ENCODE measurements at places on chromosomes 3 and 15.

GRCh38 chr3:42228796-42229195 is 37.2 kb downstream of the CCK start:
- H3K4me3 ChIP-seq = no peak overlapping the region
- peaks cover 10% of the 10 kb centered on the region for H3K4me1 ChIP-seq
- no peak for DNase-seq

DNA sequence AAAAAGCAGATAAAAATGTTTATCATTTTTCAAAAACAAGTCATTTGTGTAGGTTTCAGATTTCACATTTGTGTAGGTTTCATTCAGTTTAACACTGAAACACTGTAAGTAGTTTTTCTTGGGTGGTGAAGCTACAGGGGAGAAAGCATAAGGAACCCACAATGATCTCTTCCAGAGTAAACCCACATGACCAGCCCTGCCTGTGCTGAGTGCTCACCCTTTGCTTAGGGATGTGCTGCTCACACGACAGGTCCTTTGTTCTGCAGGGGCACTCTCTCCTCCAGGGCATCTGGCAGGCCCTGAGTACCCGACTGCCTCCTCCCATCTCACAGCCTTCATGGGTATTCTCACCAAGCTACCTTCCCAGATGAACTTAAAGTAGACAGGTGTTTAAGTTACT is 28.9 kb downstream of the ZXDC start:
- H3K27me3 ChIP-seq = no peaks in the 10 kb centered on the region
- peaks cover 45% of the 10 kb centered on the region for H3K36me3 ChIP-seq
- no peak overlapping the region for H3K4me3 ChIP-seq
- H3K27ac ChIP-seq = no peak overlapping the region
- no peaks in the 10 kb centered on the region for H3K4me1 ChIP-seq

- peaks cover 17% of the 10 kb centered on the region for H3K36me3 ChIP-seq
- H3K4me3 ChIP-seq = no peak overlapping the region
- DNase-seq = no peak
- no peak overlapping the region for H3K27ac ChIP-seq
- no peaks in the 10 kb centered on the region for H3K4me1 ChIP-seq
- no peaks in the 10 kb centered on the region for H3K27me3 ChIP-seq
Observed at GRCh38 chr15:51770902-51771301, 19.5 kb downstream of the TMOD2 start.

- H3K4me1 ChIP-seq = peaks cover 25% of the 10 kb centered on the region
- peaks cover 5% of the 10 kb centered on the region for H3K36me3 ChIP-seq
- H3K27me3 ChIP-seq = no peaks in the 10 kb centered on the region
- no peak overlapping the region for H3K4me3 ChIP-seq
- DNase-seq = no peak
Observed at GRCh38 chr3:47315069-47315647, 32.4 kb downstream of the KLHL18 start.

GRCh38 chr3:160564258-160564911 is 986 bp downstream of the KPNA4 start:
- peaks cover 8% of the 10 kb centered on the region for H3K36me3 ChIP-seq
- H3K4me3 ChIP-seq = peak overlapping the region; percentile 88
- peak overlapping the region; percentile 99 for H3K27ac ChIP-seq
- DNase-seq = peak; percentile 62
- peaks cover 55% of the 10 kb centered on the region for H3K4me1 ChIP-seq

DNA sequence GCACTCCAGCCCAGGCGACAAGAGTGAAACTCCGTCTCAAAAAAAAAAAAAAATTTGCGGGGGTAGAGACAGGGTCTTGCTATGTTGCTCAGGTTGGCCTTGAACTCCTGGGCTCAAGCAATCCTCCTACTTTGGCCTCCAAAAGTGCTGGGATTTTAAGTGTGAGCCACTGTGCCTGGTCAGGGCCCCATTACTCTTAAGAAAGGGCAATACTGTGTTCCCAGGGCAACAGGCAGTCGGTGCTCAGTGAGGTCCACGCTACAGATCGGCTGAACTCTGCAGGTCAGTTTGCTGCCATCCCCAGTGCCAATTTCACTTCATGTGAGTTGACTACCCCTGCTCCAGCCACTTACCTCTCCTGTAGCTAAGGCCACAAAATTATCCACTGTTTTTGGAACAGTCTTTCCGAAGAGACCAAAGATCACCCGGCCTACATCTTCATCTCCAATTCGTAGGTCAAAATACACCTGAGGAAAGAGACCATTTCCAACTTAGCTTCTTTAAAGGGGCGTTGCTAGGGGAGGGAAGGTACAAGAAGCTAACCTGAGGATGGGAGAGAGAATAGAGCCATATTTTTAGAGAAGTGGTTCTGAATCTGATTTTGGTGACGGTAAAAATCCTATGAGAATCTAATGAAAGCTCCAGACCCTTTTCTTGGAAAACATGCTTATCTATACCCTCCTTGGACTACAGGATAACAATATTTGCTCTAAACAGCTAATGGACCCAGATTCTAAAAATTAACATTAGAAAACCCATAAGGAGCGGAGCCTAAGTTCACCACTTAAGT is 939 bp downstream of the PPIB start:
- no peaks in the 10 kb centered on the region for H3K27me3 ChIP-seq
- H3K27ac ChIP-seq = peak overlapping the region; percentile 79
- H3K4me3 ChIP-seq = peak overlapping the region; percentile 94
- peaks cover 45% of the 10 kb centered on the region for H3K4me1 ChIP-seq

- no peak for DNase-seq
- H3K4me1 ChIP-seq = peaks cover 5% of the 10 kb centered on the region
- no peaks in the 10 kb centered on the region for H3K36me3 ChIP-seq
- no peak overlapping the region for H3K4me3 ChIP-seq
- no peaks in the 10 kb centered on the region for H3K27me3 ChIP-seq
- H3K27ac ChIP-seq = no peak overlapping the region
Observed at GRCh38 chr3:244041-244440, 47.5 kb downstream of the CHL1 start.

GRCh38 chr3:153250446-153250845 is 88.4 kb downstream of the RAP2B start:
- no peak overlapping the region for H3K4me3 ChIP-seq
- no peak overlapping the region for H3K27ac ChIP-seq
- peaks cover 3% of the 10 kb centered on the region for H3K4me1 ChIP-seq

DNA sequence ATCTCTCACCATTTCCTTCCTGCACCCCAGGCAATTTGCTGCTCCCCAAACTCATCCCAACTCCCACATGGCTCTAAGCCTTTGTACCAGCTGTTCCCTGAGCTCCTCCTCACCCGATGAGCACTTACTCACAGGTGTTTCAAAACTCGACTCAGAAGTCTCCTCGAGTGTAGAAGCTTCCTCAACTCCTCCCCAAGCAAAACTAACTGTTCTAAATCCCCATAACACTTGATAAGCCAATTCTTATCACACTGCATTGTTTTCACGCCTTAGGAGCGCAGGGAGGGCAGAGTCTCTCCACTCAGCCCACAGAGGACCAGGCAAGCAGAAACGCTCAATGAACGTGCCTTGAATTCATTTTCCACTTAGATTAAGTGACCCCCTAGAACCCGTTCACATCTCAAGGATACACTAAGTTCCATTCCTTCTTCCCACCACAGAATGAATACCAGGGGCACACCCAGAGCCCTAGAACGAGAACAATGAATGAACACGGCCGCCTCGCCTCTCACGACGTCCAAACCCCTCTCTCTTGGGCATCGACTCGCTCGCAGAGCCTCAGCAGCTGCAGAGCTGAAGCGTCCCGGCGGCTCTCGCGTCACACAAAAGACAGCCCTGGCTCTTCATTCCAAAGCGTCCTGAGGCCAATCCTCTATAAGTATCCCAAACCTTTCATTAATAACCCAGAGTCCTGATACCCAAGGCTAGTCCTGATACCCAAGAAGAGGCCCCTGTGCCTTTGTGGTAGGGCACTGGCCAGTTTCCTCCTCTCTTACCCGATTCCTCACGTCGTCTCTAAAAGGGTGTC is 1.1 kb downstream of the RAF1 start:
- no peaks in the 10 kb centered on the region for H3K27me3 ChIP-seq
- DNase-seq = no peak
- peaks cover 48% of the 10 kb centered on the region for H3K4me1 ChIP-seq
- peak overlapping the region; percentile 87 for H3K4me3 ChIP-seq
- no peaks in the 10 kb centered on the region for H3K36me3 ChIP-seq

GRCh38 chr3:47022641-47023071 is 43.2 kb downstream of the NBEAL2 start:
- H3K4me1 ChIP-seq = peaks cover 17% of the 10 kb centered on the region
- no peaks in the 10 kb centered on the region for H3K27me3 ChIP-seq
- H3K36me3 ChIP-seq = peaks cover 21% of the 10 kb centered on the region
- H3K4me3 ChIP-seq = no peak overlapping the region

DNA sequence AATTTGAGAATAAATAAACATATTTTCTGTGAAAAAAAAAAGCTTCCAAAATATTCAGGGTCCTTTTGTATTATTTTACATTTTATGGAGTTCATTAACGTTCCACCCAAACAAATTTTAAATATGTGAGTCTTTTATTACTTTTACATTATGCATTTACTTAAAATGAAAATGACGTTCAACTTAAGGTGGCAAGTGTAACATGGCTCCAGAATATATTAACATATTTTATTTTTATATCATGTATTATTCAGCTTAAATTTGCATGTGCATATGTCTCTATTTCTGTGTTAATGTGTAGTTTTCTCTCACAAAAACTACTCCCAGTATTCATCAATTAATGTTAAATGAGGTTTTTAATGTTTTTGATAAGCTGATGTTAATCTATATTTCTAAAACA is 243.6 kb upstream of the CNTN3 start:
- H3K4me3 ChIP-seq = no peak overlapping the region
- no peaks in the 10 kb centered on the region for H3K27me3 ChIP-seq
- no peak overlapping the region for H3K27ac ChIP-seq
- no peaks in the 10 kb centered on the region for H3K36me3 ChIP-seq

- no peak overlapping the region for H3K4me3 ChIP-seq
- H3K27me3 ChIP-seq = no peaks in the 10 kb centered on the region
- H3K27ac ChIP-seq = no peak overlapping the region
- H3K4me1 ChIP-seq = no peaks in the 10 kb centered on the region
- no peak for DNase-seq
Observed at GRCh38 chr15:46525984-46526725, 891.3 kb downstream of the SQOR start.

GRCh38 chr15:62798536-62798935 is 244.0 kb upstream of the TPM1 start:
- no peaks in the 10 kb centered on the region for H3K27me3 ChIP-seq
- H3K36me3 ChIP-seq = peaks cover 27% of the 10 kb centered on the region
- H3K27ac ChIP-seq = no peak overlapping the region
- H3K4me1 ChIP-seq = no peaks in the 10 kb centered on the region
- no peak for DNase-seq
- H3K4me3 ChIP-seq = no peak overlapping the region

- no peaks in the 10 kb centered on the region for H3K4me1 ChIP-seq
- H3K27me3 ChIP-seq = no peaks in the 10 kb centered on the region
- H3K27ac ChIP-seq = no peak overlapping the region
- H3K36me3 ChIP-seq = no peaks in the 10 kb centered on the region
- no peak overlapping the region for H3K4me3 ChIP-seq
Observed at GRCh38 chr3:141105828-141106628, 54.9 kb downstream of the SPSB4 start.

DNA sequence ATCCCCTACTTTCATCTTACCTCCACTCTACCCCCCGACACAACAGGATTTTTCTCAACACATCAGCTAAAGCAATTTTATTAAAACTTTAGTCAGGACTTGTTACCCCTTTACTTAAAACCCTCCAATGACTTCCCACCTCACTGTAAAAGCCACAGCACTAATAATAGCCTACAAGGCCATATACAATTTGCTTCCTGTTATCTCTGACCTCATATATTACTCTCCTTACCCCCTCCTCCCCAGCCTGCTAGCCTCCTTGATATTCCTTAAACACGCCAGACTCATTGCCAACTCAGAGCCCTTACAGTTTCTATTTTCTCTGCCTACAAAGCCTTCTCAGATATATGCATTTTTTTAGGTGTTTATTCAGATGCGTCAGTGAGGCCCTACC is 54.4 kb downstream of the DCUN1D1 start:
- H3K4me1 ChIP-seq = peaks cover 9% of the 10 kb centered on the region
- H3K27ac ChIP-seq = no peak overlapping the region
- no peaks in the 10 kb centered on the region for H3K36me3 ChIP-seq
- H3K4me3 ChIP-seq = no peak overlapping the region
- H3K27me3 ChIP-seq = no peaks in the 10 kb centered on the region

- no peak for DNase-seq
- H3K27me3 ChIP-seq = no peaks in the 10 kb centered on the region
- H3K36me3 ChIP-seq = no peaks in the 10 kb centered on the region
- peaks cover 6% of the 10 kb centered on the region for H3K4me1 ChIP-seq
Observed at GRCh38 chr15:43126356-43126755, 7.0 kb upstream of the TMEM62 start.

GRCh38 chr15:74627766-74628165 is 12.1 kb downstream of the CLK3 start:
- no peak overlapping the region for H3K4me3 ChIP-seq
- no peaks in the 10 kb centered on the region for H3K27me3 ChIP-seq

DNA sequence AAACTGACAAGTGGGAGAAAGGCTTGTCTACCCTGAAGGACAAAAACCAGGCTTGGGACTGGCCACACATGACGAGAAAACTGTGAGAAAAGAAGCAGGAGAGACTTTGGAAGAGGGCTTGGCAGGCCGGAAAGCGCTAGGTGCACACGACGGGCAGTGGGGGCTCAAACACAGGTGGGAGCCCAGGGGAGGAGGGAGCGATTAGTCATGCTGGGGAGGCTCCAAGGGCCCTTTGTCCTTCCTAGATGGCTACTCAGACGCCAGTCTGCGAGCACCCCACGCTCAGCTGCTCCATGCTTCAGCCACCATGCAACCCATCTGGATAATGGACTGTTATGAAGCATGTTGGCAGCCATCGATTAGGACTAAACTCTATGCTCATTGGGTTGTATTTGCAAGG is 17.1 kb downstream of the LIPC start:
- no peak overlapping the region for H3K27ac ChIP-seq
- no peak overlapping the region for H3K4me3 ChIP-seq
- no peaks in the 10 kb centered on the region for H3K27me3 ChIP-seq
- peaks cover 26% of the 10 kb centered on the region for H3K4me1 ChIP-seq
- peak; percentile 17 for DNase-seq

GRCh38 chr3:13075986-13076654 is 2.9 kb upstream of the IQSEC1 start:
- no peaks in the 10 kb centered on the region for H3K36me3 ChIP-seq
- peaks cover 51% of the 10 kb centered on the region for H3K27me3 ChIP-seq
- no peak overlapping the region for H3K4me3 ChIP-seq
- DNase-seq = no peak
- no peak overlapping the region for H3K27ac ChIP-seq

DNA sequence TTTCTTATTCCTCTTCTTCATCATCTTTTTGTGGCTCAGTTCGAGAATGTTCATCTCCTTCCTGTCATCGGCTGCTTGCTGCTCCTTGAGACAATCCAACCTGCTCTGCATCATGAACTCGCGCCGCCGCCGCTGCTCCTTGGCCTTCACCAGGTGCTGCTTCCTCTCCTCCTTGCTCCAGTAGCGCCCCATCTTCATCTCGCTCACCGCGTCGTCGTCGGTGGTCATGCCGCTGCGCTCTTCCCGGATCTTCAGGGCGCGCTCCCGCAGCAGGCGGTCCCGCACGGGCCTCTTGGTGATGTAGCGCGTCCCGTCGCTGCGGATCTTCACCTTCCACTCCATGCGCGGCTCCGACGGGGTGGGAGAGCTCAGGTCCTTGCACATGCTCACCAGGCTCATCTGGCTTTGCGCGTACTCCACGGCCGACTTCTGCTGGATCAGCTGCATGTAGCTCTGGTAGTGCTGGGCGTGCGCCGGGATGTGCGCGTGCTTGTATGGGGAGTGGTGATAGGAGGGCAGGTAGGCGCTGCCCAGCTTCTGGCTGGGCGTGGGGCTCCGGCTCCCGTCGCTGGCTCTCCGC is 241.2 kb downstream of the PDZRN3 start:
- no peak overlapping the region for H3K27ac ChIP-seq
- H3K36me3 ChIP-seq = peaks cover 30% of the 10 kb centered on the region
- DNase-seq = no peak
- no peaks in the 10 kb centered on the region for H3K4me1 ChIP-seq
- H3K27me3 ChIP-seq = no peaks in the 10 kb centered on the region
